ENCODE measurements at places on chromosomes 2 and 18. TPM values are rescaled to one million over a fixed set of nuclear protein-coding genes. Genes with fewer than 3 reads are reported as not detected.

GRCh38 chr18:7000484-7001096 lies 117.0 kb downstream of the LAMA1 start:
- H3K36me3 ChIP-seq, result no peaks in the 10 kb centered on the region
- no peak overlapping the region for H3K27ac ChIP-seq
- H3K4me3 ChIP-seq, result no peak overlapping the region
- no peaks in the 10 kb centered on the region for H3K4me1 ChIP-seq
- peaks cover 4% of the 10 kb centered on the region for H3K27me3 ChIP-seq
- no peak for DNase-seq

DNA sequence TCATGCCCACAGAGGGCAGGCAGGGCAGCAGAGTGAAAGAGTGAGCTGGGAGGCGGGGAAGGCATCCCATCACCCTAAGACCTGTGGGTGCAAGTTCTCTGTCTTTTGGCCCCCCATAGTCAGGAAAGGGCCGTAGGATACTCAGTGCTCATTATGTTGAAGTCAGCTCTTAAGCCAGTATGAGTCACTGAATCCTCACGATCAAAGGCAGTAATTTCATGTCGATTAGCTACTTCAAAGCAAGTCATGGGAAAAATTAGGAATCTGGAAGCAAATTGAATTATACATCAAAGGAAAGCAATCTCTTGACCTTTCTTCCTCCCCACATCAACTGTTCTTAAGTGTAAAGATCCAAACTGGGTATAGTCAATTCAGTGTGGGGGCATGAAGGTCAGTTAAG lies 178.9 kb downstream of the FHOD3 start:
- no peak overlapping the region for H3K27ac ChIP-seq
- H3K4me3 ChIP-seq, result no peak overlapping the region

- no peak for DNase-seq
- no peaks in the 10 kb centered on the region for H3K4me1 ChIP-seq
- no peaks in the 10 kb centered on the region for H3K36me3 ChIP-seq
- H3K4me3 ChIP-seq, result no peak overlapping the region
- H3K27ac ChIP-seq, result no peak overlapping the region
- H3K27me3 ChIP-seq, result peaks cover 29% of the 10 kb centered on the region
These were observed 157.9 kb downstream of the PXDN start for GRCh38 chr2:1586251-1586922.

- peaks cover 13% of the 10 kb centered on the region for H3K4me1 ChIP-seq
- H3K27me3 ChIP-seq, result no peaks in the 10 kb centered on the region
- no peak overlapping the region for H3K27ac ChIP-seq
- no peak for DNase-seq
- H3K36me3 ChIP-seq, result peaks cover 26% of the 10 kb centered on the region
These were observed 45.0 kb upstream of the MCFD2 start for GRCh38 chr2:46960618-46961017.

- no peaks in the 10 kb centered on the region for H3K27me3 ChIP-seq
- no peaks in the 10 kb centered on the region for H3K4me1 ChIP-seq
- DNase-seq, result no peak
- no peak overlapping the region for H3K27ac ChIP-seq
- H3K4me3 ChIP-seq, result no peak overlapping the region
- H3K36me3 ChIP-seq, result peaks cover 27% of the 10 kb centered on the region
These were observed 16.6 kb downstream of the SEC11C start for GRCh38 chr18:59156316-59156715.

DNA sequence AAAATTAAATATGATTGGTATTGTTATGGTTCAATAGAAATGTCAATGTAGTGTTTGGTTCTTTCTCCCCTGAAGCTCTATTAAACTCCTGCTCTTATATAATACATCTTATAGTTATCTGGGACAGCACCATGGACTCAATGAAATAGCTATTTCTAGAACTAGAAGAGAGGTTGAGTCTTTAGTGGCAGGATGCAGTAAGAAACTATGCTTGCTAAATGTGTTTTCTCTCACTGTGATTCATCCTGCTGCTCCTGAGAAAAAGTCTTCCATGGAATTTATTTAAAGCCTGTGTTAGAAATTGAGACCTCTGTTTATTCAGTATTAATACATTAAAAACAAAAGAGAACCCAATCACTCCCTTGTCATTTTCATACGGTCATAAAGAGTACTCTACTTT lies 61.5 kb downstream of the G6PC2 start:
- H3K27ac ChIP-seq, result no peak overlapping the region
- no peak for DNase-seq
- H3K27me3 ChIP-seq, result no peaks in the 10 kb centered on the region
- H3K36me3 ChIP-seq, result no peaks in the 10 kb centered on the region
- H3K4me3 ChIP-seq, result no peak overlapping the region

The BOK gene
- not detected for total RNA-seq

The NOSTRIN gene
- not detected for total RNA-seq

The UGT1A5 gene
- total RNA-seq, result not detected
